ENCODE measurements at places on chromosomes 7 and 10.

GRCh38 chr10:54262726-54263125, 538.3 kb downstream of the PCDH15 start:
- no peak for DNase-seq

- DNase-seq, result no peak
These were observed 5.5 kb downstream of the ZP3 start for GRCh38 chr7:76430211-76430610.

- no peak for DNase-seq
These were observed 118.1 kb downstream of the SEMA3D start for GRCh38 chr7:85068799-85069198.

DNA sequence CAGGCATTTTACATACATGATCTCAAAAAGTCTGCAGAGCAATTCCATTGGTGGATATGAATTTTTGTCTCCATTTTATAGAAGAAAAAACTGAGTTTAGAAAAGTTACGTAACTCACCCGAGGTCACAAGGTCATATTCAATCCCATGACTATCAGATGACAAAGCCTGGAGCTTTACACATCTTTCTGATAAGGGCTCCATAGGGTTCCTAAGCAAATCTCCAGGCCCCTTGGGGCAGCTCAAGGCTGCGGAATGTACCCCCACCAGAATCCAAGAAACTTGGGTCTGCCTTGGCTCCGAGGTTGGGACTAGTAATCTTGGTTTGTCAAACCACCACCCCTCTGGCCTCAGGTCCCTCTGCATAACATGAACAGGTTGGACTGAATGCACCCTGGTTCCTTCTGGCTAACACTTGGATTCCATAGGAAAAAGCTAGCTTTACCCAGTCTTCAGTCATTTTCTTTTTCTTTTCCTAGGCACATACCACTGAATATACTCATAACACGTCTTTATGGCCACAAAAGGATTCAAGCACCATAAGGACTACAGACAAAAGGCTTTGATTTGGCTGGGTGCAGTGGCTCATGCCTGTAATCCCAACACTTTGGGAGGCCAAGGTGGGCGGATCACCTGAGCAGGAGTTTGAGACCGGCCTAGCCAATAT, 55.5 kb downstream of the PIP4K2A start:
- no peak for DNase-seq

DNA sequence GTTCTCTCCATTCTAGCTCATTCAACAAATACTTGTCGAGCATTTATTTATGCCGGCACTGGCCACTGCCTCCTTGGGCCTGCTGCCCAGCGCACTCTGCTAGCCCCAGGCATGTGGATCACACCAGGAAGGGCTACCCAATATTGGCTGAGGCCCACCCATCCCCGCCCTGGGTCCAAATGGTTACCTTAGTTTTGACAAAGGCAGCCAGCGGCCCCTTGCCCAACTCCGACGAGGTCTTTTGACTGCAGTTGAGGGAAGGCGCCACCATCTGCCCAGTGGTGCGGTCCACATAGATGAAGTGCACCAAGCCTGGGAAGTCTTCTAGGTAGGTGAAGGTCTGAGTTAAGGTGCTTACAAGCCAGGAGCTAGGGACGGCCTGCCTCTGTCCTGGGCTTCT, 7.2 kb upstream of the PYROXD2 start:
- no peak for DNase-seq

DNA sequence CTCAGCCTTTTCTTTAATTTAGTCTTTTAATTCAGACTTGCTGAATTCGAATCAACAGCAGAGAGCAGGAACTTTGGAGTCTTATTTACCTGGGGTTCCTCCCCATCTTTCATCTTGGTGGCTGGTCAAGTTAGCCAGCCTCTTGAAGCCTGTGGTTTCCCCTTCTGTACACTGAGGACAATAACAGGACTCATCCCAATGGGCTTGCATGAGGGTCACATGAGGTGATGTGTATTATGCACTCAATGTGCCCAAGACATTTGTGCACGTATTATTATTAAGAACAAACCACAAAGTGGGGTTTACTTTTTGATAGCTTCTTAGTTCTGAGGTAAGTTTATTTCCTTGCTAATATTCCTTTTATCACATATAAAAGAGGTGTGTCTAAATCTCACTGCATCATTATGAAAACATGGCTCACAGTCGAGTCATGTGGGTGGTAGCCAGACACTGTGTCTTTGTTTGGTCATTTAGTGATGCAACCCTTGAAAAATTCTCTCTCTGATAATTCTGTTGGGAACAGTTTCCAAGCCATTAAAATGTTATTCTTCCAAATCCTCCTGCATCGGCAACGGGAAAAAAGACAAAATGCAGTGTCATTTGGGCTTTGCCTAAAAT, 86.5 kb upstream of the GRB10 start:
- no peak for DNase-seq

- no peak for DNase-seq
These were observed 213.4 kb downstream of the MAD1L1 start for GRCh38 chr7:2019461-2019710.

GRCh38 chr10:128060341-128061250, 65.6 kb downstream of the MKI67 start:
- no peak for DNase-seq

DNA sequence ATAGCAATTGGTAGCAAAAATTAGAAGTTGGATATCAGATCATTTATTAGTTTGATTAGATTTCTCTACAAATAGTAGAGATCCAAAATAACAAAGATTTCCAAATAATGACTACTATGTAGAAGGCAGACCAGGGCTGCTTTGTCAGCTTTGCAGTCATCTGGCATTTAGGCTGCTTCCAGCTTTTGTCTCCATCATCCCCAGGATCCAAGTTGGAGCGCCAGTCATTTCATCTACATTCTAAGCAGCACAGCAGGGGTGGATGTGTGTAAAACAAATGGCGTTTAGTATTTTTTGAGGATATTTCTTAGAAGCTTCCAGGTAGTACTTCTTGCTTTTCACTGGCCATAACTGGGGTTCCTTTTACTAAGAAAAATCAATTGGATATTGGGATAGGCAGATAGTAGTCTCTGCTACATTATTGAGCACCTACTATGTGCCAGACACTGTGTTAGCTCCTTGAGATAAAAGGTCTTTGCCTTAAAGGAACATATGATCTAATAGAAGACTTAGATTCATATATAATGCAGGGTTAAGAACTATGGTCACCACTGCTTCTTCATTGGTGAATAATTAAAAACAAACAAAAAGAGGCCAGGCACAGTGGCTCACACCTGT, 41.5 kb downstream of the TPST1 start:
- no peak for DNase-seq

Measured in neuronal stem cell (in vitro differentiated cells).